M059J (cell line): ENCODE measurements at places on chromosomes 2 and 18.

DNA sequence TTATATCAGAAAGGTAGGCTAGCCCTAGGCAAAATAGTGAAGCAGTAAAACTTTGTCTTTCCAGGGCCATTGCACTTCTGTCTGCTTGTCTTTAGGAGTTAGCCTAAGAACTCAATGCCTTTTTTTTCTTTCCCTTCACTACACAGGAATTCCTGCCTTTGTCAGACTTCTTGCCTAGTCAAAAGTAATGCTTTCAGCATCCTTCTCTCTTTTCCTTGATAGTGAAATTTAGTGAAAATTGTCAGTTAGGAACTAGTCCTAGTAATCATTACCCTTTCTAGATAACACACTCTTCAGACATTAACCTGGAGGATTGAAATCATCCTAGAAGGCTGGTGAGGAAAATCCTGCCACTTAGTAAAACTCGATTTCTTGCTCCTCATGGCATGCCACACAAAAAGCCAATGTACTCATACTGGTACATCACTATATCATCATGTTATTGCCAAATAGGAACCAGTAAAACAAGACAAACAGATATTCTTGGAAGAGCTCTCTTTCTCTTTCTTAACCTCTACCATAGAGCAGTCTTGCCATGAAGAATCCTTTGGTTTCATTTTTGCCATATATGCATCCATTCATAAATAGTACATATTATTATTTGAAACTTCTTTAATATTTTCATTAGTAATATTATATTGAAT is 320.5 kb downstream of the CTNNA2 start:
- no peak for DNase-seq

DNA sequence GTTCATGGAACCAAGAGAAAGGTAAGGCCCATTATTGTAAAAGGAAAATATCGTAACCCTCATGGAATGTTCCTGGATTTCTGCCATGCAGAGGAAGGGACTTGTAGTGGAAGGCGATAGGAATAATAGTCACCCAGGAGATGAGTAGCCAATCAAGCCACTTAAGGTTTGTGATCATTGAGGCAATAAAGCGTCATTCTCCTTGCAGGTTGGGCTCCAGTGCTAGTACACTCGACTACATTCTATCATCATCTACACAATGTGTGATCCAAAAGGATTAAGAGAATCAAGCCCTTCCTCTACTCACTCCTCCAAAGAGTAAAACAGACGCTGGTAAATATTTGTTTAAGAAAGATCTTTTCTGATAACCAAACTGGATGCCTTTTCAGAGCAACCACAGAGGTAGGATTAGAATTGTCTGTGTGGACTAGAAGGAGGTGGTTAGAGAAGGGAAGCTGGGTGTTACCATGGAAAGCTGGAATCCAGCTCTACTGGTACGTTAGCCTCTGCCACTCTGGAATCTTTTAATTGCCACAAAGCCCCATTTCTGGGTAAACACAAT is 245.7 kb downstream of the IKZF2 start:
- DNase-seq, result peak; percentile 94

DNA sequence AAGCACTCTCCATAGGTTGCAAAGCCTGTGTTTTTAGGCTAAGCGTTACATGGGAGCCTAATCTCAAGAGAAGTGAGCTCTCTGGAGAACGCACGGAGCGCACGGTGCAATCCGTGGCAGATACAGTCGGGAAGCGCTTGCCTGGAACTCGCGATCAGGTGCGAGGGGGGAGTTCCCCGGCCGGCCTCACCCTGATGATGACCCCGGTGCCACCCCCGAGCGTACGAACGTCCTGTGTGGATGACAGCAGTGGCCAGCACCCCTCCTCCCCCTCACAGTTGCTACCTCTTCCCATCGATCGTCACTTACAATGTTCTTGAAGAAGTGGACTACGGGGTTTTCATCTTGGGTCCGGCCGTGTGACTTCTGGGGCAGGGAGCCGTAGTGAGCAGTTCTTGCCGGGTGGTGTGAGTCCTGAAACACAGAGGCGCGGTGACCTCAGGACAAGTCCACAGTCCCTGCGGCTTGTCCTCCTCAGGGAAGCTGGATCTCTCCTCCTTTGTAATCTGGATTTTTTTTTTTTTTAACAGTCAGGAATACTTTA is 142.9 kb downstream of the MBP start:
- DNase-seq, result no peak

- DNase-seq, result no peak
These were observed 27.9 kb upstream of the ODC1 start for GRCh38 chr2:10475811-10476660.

GRCh38 chr2:182821182-182821581 is 45.3 kb downstream of the FRZB start:
- DNase-seq, result peak; percentile 9

DNA sequence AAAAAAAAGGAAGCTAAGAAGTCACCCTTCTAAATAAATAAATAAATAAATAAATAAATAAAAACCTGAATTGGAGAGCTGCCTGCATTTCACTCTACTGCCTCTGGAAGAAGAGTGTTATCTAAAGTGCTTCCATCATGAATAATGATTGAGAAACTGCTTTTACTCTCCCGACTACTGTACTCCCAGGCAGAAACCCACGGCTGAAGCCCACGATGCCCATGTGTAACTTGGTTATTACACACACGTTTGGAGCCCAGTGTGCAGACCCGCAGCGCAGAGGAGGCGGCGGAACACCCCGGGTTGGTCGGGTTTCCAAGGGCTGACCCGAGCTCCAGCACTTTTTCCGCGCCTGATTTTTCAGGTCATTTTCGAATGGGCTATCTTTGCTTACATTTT is 697 bp upstream of the SPATS2L start:
- no peak for DNase-seq

DNA sequence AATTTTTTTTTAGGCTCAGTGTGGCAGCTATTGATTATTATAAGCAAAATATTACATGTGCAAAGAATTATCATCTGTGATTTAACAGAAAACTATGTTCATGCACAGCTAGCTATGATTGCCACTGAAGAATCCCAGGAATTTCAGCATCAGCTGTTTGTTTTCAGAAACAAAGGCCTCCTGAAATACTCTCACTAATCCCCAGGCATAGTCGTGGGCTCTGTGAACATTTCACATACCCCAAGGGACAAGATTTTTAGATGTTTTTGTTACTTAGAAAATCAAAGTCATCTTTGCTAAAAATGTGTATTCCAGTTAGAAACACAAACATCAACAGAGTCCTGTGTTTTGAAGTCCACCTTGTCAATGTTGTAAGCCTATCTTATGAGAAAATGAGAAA is 156.1 kb downstream of the MYO1B start:
- peak; percentile 27 for DNase-seq

DNA sequence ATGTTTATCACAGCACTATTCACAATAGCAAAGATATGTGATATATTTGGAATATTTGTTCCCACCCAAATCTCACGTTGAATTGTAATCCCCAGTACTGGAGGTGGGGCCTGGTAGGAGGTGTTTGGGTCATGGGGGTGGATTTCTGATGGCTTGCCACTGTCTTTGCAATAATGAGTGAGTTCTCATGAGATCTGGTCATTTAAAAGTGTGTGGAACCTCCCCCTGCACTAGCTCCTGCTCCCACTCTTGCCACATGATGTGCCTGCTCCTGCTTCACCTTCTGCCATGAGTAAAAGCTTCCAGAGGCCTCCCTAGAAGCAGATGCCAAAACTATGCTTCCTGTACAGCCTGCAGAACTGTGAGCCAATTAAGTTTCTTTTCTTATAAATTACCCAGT is 72.2 kb upstream of the DYNC1I2 start:
- no peak for DNase-seq

- DNase-seq, result no peak
These were observed 4.7 kb upstream of the STAT1 start for GRCh38 chr2:191018643-191019119.

GRCh38 chr2:108106731-108107130 is 120.4 kb downstream of the SLC5A7 start:
- DNase-seq, result no peak

DNA sequence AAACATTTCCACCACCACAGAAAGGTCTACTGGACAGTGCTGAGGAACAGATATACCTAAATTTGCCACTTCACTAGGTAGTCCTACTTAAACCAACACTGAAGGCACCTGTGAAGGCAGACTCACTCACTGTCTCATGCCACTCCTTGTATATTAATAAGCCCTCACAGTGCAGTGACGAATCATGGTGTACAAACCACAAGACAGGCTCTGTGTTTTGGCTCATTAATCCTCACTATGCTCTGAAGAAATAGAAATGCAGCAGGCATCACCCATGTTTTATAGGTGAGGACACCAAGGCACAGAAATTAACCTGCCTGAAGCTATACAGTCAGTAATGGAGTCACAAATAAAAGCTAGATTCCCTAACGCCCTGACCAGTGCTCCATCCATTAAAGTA is 44.3 kb downstream of the BARD1 start:
- peak; percentile 24 for DNase-seq

DNA sequence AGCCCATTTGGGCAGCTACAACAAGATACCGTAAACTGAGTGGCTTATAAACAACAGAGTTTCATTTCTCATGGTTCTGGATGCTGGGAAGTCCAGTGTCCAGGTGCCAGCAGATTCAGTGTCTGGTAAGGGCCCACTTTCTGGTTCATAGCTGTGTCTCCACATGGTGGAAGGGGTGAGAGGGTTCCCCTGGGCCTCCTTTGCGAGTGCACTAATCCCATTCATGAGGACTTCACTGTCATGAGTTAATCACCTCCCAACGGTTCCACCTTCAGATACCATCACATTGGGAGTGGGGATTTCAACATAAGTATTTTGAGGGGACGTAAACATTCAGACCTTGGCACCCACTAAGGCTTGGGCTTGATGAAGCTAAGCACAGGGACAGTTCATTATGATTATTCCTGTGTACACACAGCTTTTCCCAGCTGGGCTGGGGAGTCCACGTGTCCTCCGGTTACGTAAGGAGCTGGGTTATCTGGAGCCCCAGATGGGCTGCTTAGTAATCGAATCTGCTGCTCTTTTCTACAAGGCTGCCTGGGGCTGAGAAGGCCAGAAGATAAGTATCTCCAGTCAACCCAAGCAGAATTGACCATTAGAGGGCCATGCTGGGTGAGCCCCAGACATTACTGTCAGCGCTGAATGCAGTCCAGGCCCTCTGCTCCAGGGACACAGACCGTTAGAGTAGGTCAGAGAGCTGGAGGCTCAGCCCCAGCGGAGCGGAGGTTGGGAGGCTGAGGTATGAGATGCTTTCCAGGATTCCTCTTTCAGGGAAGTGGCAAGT is 42.7 kb downstream of the EPAS1 start:
- DNase-seq, result no peak

DNA sequence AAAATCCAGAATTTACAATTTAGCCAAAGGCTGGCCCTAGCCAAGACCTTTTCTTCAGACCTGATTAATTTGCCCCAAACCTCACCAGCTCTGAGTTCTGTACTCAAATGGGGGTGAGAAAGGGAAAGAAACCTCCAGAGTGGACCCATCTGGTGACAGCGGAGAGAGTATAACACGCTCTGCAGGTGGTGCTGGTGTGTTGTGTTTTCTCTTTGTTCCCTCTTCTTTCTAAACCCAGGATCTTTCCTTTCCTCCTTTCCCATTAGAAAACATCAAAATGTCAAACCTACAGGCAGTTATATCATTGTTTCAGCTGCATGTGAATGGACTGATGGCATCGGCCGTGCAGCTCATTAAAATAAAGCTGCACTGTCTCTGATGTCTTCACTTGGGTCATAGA is 253.2 kb upstream of the SP5 start:
- DNase-seq, result no peak

GRCh38 chr2:32926708-32927084 is 20.1 kb upstream of the LTBP1 start:
- no peak for DNase-seq

DNA sequence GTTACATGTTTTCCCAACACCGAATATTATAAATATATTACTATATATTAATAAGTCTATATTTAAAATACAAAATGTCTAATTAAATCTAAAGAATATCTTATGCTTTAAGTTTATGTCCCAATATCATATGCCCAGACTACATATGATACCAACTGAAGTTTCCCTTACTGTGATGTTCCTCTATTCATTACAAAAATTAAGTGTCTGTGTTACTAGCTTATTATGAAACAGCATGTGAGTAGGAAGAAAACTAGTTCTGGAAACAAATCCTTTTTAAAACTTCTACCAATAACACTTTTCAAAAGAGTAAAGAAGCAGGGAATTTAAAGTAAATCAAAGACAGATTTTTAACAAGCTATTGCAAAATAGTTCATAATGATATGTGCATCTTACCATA is 17.8 kb downstream of the HNRNPLL start:
- no peak for DNase-seq

GRCh38 chr2:197500503-197501131 is 438 bp downstream of the HSPE1 start:
- no peak for DNase-seq

DNA sequence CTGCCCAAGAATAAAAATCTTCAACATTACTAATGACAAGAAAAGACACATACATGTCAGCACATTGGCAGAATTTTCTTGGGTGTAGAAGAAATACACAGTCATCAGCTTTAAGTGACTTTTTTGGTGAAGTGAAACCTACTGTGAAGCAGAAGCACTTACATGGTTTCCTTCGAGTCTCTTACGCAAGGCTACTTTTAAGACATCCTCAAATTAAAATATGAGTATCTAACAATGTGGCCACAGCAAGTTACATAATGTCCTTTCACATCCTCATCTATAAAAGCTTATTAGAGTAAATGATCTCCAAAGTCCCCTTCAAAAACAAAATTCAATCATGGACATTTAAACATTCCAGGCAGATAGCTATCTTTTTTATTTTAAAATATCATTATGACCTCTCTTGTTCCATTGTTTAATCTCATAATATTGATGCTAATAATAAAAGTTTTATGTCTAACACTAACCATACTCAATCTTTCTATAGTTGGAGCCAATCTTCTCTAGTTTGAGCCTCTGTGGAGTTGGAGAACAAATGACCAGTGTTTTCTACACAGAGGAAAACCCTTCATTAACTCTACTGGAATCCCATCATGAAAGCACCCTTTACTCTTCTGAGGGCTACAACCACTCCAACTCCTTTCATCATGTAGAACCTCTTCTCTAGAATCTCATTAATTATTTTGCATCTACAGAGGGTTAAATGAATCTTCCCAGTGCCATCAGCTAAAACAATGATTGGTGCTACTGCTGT is 182.2 kb upstream of the ZFP36L2 start:
- no peak for DNase-seq

- no peak for DNase-seq
These were observed 145.8 kb upstream of the ID2 start for GRCh38 chr2:8535821-8536685.
